ENCODE measurements at places on chromosomes 13 and 19.
A peak's percentile ranks its signal among the peaks of the same experiment; 100 is the strongest.

DNA sequence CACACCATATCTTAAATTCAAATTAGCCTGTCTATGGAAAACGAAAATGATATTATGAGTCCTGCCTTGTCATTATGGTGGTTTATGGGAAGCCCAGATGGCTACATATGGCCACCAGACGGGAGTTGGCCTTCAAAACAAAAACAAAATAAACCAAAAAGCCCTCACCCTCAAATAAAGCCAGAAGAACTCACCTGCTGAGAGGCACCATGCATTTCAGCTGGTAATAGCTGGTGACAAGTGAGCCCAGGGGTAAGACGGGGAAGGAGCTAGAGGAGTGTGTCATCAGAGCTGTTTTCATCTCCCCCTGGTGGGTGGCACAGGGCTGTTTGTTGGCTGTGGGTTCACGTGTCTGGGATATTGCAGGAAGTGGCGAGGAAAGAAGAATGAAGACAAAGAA, 152.9 kb downstream of the EFNB2 start:
- DNase-seq: no peak

DNA sequence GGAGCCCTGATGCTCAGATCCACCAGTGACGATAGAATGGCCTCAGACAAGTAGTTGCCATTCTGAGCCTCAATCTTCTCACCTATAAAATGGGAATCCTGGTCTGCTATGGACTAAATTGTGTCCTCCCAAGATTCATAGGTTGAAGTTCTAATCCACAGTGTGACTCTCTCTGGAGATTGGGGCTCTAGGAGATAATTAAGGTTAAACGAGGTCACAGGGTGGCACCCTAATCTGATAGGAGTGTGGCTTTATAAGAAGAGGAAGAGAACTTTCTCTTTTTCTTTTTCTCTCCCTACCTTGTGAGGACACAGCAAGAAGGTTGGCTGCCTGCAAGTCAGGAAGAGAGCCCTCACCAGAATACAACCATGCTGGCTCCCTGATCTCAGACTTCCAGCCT, 214.1 kb downstream of the KATNAL1 start:
- no peak for DNase-seq

DNA sequence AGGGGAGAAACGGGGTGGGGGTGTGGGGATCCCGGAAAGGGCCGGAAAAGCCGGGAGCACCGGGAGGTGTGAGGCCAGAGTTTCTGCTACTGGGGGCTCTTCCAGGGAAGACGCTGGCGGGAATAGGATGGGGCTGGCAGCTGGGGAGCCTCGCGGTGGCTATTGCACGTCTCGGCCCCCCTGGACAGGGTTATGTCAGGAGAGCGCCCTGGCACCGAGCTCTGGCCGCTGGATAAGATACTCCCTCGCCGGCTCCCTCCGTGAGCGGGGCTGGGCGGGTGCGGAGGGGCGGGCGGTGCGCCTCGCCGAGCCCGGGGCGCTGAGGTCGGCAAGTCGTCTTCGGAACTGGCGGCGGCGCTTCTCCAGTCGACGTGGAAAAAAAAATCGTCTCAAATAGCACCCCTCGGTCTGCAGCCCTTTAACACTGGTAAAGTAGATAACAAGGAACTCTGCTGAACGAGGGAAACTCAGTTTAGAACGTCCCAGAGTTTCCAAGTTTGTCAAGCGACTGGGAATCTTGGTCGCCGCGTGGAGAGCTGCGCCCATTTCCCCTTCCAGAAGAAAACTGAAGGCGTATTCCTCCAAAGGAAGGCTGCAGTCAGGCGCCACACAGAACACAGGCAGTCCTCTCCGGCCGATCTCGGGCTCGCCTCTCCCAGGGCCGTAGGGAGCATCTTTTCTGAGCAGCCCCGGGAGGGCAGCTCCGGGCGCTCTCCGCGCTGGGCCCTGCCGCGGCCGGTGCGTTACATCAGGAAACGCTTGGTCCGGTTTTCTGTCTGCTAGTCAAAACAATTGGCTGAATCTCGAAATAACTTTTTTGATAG, 115.1 kb downstream of the KCNRG start:
- peak; percentile 68 for DNase-seq

DNA sequence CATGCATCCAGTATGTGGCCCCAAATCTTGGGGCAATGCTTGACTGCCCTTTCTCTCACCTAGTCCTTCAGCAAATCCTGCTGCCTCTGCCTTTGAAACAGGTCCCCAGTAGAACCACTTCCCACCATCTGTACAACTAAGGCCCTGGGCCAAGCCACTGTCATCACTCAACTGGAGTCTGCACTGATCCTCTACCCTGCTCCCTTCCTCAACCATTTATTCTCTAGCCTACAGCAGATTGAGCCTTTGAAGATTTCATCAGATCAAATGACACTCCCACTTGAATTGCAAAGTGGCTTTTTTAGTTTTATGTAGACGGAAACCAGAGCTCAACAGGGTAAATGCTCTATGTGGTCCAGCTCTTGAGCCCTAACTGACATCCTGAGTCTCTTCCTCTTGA, 43.5 kb downstream of the ATP8A2 start:
- no peak for DNase-seq

GRCh38 chr13:79171141-79172061, 234.7 kb downstream of the RBM26 start:
- no peak for DNase-seq

- no peak for DNase-seq
These were observed 154.8 kb downstream of the COG6 start for GRCh38 chr13:39810091-39810877.

- DNase-seq: peak; percentile 62
These were observed 383.3 kb downstream of the RFC3 start for GRCh38 chr13:34201050-34201913.

GRCh38 chr19:47686679-47687450, 26.4 kb upstream of the EHD2 start:
- no peak for DNase-seq

GRCh38 chr13:76570510-76570971, 315.7 kb downstream of the KCTD12 start:
- no peak for DNase-seq

- DNase-seq: peak; percentile 79
These were observed 6.0 kb downstream of the SYCE2 start for GRCh38 chr19:12913011-12913561.

- DNase-seq: no peak
These were observed 556 bp downstream of the TRIP10 start for GRCh38 chr19:6739883-6740588.

DNA sequence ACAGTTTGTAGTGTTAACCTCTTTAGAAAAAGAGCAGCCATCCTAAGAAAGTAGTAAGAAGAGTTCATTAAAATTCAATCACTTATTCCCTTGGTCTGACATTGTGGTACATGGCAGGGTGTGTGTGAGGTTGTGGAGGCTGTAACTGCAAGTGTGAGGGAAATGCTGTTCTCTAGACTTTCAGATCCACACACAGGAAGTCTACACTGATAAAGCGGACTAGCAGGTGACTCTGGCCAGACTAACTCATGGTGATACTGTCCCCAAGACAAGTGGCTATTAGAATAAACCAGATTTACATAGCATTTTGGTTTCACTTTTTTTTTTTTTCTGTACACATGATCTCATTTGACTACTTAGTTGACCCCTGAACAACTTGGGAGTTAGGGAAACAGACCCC, 10.0 kb downstream of the MTIF3 start:
- no peak for DNase-seq

DNA sequence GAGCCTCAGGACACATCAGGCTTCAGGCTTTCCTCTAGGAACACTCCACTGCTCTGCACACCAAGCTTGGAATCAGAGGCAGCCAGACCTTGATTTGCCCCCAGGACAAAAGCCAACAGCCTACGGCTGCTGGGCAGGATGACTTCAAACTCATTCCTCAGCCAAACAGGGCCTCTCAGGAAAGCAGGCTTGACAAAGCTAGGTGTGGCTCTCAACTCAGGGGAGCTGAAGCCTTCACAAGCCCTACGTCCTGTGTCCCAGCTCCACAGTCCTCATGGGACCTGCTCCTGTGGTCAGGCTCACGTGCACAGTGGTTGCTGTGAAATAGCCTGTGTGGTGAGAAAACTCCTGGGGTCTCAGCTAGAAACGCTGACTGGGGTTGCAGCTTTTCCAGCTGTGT, 398.9 kb upstream of the ZNF507 start:
- no peak for DNase-seq

DNA sequence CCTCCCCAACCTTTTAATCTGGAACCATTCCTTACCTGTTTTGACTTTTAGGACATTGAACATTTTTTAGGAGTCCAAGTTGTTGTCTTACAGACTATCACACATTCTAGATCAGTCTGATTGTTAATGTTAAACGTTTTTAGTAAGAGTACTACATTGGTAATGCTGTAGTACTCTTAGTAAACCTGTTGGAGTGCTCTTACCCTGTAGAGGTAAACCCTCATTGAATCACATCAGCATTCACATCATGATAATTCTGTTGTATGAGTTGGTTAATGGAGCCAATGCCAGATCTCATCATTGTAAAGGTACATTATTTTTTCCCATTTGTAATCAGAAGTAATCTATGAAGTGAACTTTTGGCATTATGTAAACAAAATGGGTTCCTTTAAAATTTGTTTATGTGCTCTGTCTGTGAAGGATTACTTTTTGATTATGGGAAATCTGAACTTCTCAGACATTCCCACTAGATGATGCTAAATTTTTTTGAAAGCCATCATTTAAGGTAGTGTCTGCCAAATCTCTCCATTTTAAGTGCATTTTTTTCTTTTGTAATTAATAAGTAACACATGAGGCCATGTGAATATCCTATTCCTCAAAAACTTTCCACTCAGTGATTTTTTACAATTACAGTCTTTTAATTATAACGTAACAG, 55.2 kb downstream of the VWA8 start:
- DNase-seq: peak; percentile 32

GRCh38 chr19:11478167-11479089, 2.4 kb downstream of the ELAVL3 start:
- no peak for DNase-seq

DNA sequence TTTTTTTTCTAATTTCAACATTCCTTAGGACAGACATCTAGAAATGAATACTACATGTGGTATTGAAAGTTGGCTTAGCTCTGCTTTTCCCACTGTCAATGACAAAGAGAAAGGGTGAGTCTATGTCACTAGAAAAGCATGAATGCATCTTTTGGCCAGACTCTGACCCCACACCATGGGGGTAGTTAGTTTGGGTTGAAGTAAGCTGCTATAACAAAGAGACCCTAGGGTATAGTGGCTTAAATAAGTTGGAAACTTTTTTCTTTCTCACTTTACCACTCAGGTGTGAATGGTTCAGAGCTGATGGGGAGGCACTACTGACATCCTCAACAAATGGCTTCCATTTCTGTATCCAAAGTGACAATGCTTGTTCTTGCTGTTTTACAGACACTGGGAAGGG, 161.5 kb downstream of the DLEU7 start:
- no peak for DNase-seq

GRCh38 chr13:78334059-78334458, 269.3 kb downstream of the POU4F1 start:
- no peak for DNase-seq

DNA sequence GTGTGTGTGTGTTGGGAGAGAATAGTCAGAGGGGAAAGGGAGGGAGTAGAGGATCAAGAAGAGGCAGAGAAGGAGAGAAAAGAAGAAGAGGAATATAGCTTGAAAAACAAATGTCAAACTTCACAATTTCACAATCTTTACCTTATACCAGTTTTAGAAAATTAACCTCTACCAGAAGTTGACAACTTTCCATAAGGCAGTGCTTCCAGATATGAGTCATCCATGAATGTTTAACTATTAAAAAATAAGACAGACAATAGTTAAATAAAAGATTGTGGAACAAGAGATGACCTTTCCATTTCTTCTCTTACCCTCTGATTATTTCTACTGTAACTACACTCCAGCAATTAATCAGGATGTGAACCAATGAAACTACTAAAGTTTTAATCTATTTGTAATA, 229.4 kb downstream of the ITGBL1 start:
- DNase-seq: no peak

- no peak for DNase-seq
These were observed 685 bp upstream of the SUPT5H start for GRCh38 chr19:39444598-39445195.

- no peak for DNase-seq
These were observed 13.1 kb downstream of the ERFL start for GRCh38 chr19:41915021-41915775.

DNA sequence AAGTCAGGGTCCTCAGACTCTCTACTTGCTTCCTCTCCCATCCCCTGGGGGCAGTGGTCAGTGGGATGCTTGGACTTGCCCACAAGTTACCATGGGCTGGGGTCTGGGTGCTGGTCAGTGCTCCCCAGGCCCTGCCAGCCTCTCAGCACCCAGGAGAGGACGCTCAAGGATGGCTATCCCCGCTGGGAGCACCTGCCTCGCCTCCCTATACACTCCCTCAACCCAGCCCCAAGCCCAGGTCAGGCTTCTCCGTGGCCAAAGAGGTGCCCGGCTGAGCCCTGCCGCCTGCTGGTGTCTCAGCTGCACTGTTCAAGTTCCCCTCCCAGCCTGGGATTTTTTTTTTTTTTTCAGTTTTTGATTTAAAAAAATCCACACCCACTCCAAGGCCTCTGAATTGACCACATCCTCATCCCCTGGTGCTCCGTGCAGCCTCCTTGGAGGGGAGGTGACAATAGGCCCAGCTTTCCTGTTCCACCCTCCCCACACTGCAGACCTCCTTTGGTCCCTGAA, 10.8 kb downstream of the F2RL3 start:
- DNase-seq: peak; percentile 72

DNA sequence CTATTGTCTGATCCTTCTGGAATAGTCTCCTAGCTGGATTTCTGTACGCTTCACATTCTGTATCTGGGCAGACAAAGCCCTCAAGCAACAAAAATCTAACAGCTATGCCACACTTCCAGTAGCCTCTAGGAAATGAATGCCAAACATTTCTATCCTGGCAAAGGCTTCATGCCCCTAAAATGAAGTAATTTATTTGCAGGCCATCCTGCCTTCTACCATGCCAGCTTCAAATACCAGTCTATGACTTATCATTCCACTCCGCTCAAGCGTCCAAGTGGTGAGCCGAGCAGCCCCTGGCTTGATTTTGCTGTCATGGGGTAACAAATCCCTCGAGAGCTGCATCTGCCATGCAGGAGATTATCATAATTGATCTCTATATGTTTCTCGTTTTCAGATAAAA, 86.9 kb downstream of the LHFPL6 start:
- peak; percentile 32 for DNase-seq

GRCh38 chr13:33745370-33746324, 72.3 kb upstream of the RFC3 start:
- DNase-seq: no peak

DNA sequence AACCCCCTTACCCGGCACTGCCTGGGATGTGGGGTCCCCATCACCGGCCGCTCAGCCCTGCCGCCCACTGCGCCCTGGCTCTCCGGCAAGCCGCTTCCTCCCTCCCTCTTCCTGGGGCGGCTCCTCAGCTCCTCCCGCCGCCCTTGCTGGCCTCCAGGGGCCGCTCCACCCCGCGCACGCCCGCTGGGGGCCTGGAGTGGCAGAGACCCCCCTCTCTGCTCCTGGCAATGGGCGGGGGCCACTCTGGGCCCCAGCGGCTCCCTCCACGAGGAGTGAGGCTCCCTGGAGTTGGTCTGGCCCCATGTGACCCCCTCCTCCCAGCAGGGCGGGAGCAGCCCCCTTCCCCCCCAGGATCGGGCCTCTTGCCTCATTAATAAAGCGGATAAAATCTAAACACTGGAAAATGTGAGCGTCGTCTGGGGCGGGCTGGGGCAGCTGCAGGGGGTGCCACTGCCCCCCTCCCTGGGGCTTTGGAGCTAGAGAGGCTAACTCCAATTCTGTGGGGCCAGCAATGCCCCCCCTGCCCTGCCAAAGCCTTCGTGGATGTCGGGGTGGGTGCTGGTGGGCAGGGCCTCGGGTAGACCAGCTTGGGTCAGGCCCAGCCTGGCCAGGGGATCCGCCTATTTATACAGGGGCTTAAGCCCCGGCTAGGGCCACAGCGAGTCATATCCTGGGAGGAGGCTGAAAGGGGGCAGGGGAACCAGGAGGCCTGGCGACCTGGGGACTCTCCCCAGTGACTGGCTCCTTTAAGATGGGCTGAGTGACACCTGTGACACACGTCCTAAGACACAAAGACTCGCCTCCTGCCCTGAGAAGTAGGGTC, at the start of gene PTGER1:
Gene PTGER1 (minus strand): TSS at position 104 of the 823 bp plus-strand sequence. CDS start 1,034 bp downstream, outside the sequence.
- peak; percentile 72 for DNase-seq

Measured in AG20443 (cell line).